ENCODE measurements at places on chromosomes 11 and 22.
A peak's percentile ranks its signal among the peaks of the same experiment; 100 is the strongest.

GRCh38 chr11:79697905-79698304, 257.1 kb upstream of the TENM4 start:
- no peak for DNase-seq

DNA sequence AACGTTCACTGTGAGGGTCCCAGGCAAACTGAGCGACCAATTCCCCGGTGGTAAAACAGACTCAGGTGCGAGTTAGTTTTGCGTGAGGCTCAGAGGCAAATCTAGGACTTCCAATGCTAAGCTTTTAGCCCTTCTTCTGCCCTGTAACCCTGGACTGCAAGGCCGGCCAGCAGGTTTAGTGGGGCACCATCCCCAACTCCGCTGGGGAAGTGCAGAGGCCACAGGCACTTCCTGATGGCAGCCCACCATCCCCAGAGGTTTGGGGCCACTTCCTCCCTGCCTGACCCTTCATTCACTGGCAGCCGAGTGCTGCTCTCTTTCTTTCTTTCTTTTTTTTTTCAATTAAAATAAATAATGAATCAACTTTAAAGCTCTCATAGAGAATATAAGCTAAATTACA, 124.6 kb upstream of the B3GAT1 start:
- DNase-seq, result no peak

DNA sequence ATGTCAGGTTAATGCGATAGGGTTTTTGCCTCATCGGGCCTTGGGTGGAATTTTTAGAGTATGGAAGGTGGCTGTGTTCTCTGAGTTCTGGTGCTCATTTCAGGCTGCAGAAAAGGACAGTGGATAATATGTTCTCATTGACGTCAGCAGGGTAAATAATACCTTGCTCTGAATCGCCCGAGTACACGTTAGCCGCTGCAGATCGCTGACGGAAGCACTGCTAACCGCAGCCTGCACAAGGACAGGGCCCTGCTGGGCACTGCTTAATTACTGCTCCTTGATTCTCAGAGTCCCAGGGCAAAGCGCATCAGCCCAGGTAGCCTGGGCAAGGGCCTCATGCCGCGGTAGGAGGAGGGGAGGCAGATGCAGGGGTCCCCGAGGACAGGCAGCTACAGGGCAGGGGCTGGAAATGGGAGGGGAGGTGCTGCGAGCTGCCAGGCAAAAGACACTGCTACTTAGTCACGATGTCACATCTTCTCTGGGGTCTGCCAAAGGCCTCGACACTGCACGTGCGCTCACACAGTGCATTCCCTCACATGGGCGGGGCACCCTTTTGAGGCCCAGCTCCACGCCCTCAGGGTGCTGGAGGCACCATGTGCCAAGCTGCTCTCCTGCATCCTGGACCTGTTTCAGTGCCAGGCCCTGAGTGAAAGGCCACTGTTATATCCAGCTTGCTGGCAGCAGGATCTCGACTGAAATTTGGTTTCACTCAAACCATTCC, 35.2 kb downstream of the PPP2R1B start:
- no peak for DNase-seq

- no peak for DNase-seq
Measured at GRCh38 chr22:22945195-22945594, 57.6 kb downstream of the IGLL5 start.

DNA sequence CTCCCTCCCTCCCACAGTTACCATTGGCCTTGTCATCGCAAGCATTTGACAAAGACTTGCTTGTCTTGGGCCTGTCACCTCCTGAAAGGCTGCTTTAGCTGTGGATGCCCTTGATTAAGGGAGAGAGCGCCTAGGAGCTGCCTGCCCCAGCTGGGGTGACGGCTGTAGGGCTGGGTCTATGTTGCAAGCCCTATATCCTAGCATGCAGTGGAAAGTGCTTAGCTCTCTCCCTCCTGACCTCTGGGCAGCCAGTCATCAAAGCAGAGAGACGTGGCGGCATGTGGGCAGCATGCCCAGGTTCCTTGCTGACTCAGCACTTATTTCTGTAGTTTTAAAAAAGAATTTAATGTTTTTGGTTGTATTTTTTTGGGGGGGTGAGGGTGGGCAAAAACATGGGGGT, 75.9 kb downstream of the BARX2 start:
- DNase-seq, result no peak

GRCh38 chr11:1854132-1854948, 1.5 kb downstream of the LSP1 start:
- no peak for DNase-seq

- no peak for DNase-seq
Measured at GRCh38 chr22:49800408-49801238, 27.1 kb downstream of the BRD1 start.

- no peak for DNase-seq
Measured at GRCh38 chr22:26463688-26464087, 19.9 kb downstream of the HPS4 start.

GRCh38 chr11:120304526-120304925, 20.6 kb upstream of the TLCD5 start:
- DNase-seq, result no peak

DNA sequence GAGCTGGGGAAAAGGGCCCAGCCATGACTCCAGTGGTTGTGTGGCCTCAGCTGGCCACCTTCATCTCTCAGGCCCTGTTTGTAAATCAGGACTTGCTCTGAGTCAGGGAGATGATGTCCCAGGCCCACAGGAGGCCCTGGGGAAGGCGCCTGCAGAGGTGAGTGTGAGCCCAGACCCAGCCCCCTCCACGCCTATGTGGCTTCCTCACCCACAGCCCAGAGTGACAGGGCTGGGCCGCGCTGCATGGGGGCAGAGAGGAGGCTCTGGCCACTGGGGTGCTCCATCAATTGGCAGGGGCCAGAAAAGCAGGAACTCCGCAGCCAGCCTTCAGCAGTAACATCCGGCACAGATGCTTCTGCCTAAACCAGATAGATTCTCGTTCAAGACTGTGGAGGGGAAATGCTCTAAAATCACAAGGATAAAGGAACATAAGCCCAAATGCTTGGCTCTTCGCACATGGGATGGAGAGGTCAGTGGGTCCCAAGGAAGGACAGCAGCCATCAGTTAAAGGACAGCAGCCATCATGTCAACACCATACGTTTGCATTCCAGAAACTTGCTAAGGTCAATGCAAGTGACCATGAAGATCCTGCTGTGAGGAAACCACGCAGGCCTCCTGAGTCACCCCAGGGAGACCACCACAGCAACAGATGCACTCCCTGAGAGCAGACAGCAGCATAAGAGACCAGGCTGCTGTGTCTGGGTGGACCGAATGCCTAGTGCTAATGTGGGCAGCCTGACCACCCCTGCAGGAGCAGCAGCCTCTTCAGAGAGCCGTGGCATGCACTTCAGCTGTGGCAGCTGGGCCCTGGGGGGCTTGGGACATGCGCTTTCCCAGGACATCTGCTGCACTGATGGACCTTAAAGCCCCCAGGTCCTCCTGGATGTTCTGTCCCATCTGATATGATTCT, 28.3 kb downstream of the OSBPL5 start:
- DNase-seq, result no peak

- DNase-seq, result no peak
Measured at GRCh38 chr11:30392221-30392784, 69.4 kb downstream of the ARL14EP start.

DNA sequence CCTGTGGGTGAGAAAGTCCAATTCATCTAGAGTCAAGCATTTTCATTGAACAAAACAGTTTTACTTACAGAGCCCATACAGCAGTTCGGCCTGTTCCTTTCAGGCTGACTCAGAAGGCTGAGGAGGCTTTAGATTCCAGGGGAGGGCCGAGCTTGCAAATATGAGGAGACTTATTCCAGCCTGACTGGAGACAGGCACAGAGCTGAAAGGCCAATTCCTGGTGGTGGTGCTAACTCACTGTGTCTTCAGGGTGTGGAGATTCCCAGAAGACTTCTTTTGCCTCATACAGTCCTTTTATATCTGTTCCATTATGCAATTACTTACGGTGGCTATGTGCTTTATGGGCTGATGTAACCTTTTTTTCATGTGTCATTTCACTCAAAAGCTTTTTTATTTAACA, at the start of gene OR51E2:
TSS of gene OR51E2 (minus strand) at position 269 of the 400 bp plus-strand sequence. CDS start 15,142 bp downstream, outside the sequence.
- peak; percentile 36 for DNase-seq

- DNase-seq, result no peak
Measured at GRCh38 chr22:18136563-18137320, 13.2 kb upstream of the USP18 start.

DNA sequence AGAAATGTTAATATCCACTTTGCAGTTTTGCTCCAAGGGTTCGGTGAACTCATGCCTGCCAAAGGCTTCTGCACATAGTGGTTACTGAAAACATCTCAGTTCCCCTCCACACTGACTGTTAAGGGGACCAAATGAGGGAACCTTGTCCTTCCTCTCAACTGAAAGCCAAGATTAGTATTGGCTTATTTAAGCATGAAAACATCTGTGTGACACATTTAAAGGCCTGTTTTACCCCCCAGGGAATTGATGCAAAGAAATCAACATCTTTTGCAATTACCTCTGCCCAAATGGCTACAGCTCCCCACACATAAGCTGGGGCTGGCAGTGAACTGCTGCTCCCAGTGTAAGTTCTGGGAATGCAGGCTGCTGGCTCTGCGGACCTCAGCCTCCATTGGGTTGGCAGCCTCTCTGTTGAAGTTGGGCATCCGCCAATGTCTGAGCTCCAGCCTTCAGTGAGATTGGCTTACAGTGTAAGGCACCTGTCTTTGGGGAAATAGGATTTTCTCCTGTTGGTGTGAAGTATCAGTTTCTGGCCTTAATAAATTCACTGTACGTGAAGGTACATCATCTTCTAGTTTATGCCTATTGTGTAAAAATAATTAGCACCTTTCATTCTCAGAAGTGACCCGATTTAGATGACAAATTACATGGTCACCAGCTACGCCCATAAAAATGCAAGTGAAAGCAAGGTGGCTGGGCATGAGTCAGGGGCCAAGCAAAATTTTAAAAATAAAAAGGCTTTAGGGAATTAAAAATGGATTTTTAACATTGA, 213.4 kb upstream of the SYN3 start:
- no peak for DNase-seq

DNA sequence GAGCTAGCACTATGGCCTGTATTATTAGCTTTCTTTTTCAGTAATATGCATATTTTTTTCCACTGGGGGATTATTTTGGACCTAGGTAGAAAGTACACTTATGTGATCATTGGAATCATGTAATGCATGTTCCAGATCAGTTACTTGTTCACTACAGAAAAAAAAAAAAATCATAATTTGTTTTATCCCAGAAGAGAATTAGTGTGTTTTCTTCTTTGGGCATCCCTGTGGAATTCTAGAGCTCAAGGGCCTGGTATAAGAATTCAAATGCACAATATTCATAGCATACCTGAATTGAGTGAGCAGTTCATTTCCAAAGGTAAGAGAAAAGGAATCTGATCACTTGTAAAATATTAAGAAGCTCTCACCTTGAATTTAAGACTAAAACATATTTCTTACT, at the start of gene OR5T1:
TSS of gene OR5T1 (plus strand) at position 301 of the 400 bp plus-strand sequence. CDS start 1,485 bp downstream, outside the sequence.
- DNase-seq, result no peak

DNA sequence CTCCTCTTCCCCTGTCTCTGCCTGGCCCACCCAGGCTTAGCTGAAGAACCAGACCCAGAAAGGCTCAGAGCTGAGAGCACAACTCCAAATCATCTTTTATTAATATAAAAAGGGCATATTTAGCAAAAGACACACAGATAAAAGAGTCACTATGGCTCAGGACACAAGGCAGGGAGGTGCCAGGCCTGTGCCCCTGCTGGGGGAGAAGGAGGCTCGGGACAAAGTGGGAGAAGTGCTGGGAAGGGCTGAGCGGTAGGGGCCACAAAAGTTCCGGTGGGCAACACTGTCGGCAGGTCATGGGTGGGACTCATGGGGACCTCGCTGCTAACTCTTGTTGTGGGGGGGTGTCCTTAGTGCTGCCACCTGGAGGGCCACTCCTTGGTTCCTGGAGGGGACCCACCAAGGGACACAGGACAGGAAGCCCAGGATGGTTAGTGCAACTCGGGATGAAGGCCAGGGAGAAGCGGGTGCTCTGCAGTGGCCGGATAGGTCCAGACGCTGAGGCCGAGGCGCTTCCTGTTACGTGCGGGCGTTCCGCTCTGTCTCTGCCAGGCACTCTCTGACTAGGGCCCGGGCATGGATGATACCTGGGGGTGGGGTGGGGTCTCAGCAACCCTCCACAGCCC, 1.4 kb upstream of the PITPNM1 start:
- DNase-seq, result no peak

GRCh38 chr11:78469896-78470295, 52.3 kb upstream of the GAB2 start:
- DNase-seq, result no peak

GRCh38 chr11:73167363-73167954, 25.3 kb upstream of the FCHSD2 start:
- no peak for DNase-seq

- DNase-seq, result no peak
Measured at GRCh38 chr11:35016916-35017315, 100.5 kb downstream of the PDHX start.

GRCh38 chr11:18731949-18732821, 6.2 kb upstream of the IGSF22 start:
- DNase-seq, result no peak

- no peak for DNase-seq
Measured at GRCh38 chr22:19886605-19887255, 32.1 kb upstream of the GNB1L start.

DNA sequence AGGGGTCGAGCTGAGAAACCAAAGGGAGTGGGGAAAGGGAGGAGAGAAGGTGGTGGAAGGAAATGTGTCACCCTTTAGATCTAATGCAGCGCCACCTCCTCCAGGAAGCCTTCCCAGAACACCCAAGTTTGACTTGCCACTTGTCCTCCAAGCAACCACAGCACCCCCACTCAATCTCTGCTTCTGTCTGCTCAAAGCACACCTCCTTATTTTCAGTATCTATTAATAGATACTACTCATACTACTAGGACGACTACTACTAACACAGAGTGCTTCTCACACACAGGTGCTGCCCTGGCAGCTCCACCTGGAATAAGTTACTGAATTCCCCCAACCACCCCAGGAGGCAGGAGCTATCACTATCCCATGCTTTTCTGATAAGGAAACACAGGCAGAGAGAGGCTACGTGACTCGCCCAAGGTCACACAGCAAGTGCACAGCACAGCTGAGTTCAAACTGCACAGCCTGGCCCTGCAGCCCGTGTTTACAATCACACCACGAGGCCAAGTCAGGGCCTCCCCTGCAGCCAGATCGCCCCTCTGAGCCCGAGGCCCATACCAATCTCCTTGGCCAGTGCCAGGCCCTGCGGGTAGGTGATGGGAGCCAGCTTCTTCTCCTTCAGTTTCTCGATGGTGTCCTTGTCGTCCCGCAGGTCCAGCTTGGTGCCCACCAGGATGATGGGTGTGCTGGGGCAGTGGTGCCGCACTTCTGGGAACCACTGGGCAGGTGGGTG, 13.2 kb downstream of the RAC2 start:
- DNase-seq, result no peak

- no peak for DNase-seq
Measured at GRCh38 chr11:80727315-80727714, 1286.5 kb upstream of the TENM4 start.
